ENCODE measurements at places on chromosomes 7 and 10.
A peak's percentile ranks its signal among the peaks of the same experiment; 100 is the strongest.

DNA sequence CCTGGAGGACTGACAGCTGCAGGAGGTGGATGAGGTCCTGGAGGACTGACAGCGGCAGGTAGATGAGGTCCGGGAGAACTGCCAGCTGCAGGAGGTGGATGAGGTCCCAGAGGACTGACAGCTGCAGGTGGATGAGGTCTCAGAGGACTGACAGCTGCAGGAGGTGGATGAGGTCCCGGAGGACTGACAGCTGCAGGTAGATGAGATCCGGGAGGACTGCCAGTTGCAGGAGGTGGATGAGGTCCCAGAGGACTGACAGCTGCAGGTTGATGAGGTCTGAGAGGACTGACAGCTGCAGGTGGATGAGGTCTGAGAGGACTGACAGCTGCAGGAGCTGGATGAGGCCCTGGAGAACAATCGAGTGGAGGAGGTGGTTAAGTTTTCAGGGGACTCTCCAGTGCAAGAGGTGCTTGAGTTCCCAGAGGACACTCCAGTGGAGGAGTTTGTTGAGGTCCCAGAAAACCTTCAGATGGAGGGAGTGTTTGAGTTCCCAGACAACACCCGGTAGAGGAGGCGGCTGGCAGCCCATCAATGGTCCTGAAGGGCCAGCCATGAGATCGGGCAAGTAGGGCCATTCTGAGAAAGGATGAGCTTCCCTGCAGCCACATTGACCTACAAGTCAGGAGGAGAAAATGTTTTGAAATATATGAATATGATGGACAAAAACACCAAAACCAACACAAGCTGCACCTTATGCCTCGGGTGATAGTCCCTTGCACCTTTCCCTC, 4.7 kb upstream of the EIF5AL1 start:
- DNase-seq, result no peak

DNA sequence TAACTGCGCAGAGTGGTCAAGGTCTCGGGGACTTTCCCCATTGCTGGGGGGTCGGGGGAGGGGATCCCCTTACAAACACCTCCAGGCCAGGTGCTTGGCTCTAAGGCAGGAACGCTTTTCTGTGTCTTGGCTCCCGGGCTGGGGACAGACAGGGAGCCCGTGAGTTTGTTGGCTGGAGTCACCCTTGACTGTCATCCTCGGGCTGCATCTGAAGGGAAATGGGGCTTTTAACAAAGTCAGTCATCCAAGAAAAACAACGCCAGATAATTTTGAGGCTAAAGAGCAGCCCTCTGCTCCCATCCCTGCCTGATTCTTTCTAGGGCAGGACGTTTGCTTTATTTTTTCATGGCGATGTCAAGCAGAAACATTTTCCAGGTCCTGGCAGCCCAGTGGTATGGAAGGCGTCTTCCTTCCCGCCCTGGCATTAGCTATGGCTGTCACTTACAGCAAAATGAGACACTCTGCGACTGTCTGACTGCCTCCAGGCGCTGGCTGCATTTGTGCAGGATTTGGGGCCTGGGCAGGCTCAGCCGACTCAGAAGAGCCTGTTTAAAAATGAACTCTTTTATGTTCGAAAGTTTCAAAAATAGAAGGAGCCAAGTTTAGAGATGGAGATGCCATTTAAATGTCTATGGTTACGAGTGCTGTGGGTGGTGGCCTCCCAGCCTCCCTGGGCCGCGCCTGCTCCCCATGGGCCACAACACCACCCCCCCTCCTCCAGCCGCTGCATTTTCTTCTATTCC, 54.7 kb upstream of the TNS3 start:
- DNase-seq, result no peak

DNA sequence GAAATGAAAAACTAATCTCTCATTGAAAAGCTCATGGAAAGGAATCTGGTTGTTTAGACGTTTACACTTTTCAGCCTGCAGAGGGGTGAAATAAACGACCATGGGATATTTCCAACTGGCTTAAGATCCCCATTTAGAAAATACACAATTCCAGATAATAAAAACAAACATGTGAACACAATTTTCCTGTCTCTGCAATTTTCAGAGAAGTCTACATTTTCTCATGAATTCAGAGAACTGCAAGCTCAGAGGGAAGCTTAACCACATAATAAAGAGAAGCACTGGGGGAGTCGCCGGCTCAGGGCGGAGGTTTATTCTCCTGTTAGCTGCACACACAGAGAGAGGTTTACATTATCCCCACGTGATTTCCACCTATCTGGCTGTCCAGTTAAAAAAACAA, 215.2 kb downstream of the FANK1 start:
- DNase-seq, result no peak

DNA sequence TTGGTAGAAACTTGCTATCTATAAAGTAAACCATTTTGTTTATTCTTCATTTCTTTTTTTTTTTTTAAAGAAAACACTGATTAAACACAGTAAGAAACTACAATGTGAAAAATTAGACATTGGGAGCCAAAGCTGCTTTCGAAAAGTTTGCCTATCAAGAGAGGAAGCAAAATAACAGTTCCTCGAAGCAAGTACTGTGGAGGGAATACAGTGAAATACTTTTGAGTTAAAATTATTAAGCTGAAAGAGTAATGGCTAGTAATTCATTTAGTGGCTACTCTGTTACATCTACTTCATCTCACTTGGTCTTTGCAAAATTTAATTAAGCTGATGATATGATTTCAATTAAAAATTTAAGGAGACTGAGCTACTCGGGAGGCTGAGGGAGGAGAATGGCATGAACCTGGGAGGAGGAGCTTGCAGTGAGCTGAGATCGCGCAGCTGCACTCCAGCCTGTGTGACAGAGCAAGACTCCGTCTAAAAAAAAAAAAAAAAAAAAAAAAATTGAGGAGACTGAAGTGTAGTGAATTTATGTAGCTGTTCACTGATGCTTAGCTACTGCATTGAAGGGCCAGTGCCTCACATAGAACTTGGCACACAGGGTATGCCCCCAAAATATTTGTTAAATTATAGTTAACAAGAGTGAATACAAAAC, 982.1 kb upstream of the MBL2 start:
- DNase-seq, result no peak

GRCh38 chr7:1952781-1953180, 280.0 kb downstream of the MAD1L1 start:
- DNase-seq, result no peak

DNA sequence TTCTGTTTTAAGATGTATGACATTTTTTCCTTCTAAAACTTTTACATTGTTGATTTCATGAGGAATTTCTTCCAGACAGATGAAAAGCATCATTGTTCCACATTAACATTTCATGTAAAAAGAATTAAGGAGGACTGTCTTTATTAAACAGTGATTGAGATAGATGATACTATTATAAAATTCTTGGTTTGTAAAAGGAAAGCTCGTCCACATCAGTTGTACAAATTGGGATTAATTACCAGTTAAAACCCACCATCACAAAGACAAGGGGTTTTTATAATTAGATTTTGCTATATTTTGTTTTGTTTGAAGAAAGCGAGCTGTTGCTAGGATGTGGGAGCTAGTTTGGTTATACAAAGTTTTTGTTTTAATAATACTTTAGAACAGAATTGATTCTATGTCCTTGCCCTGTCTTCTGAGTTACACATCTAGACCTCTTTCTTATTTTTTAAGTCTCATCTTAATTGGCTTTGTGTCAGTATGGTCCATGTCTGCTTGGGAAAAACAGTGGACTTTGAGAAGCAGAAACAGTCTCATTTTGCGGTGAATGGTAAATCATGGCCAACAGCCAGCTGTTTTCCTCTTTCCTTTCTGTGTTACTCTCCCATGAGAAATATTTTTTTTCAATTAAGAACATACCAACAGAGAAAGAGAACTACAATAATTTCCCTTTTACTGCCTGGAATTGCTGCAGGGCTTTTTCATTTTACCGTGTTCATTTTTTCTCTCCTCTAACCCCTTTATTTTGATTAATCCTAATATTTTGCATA, 3.2 kb downstream of the TES start:
- peak; percentile 82 for DNase-seq

- DNase-seq, result no peak
Measured at GRCh38 chr7:79227044-79227443, 226.4 kb downstream of the MAGI2 start.

- DNase-seq, result peak; percentile 30
Measured at GRCh38 chr7:5528071-5528814, 104.6 kb upstream of the TNRC18 start.

DNA sequence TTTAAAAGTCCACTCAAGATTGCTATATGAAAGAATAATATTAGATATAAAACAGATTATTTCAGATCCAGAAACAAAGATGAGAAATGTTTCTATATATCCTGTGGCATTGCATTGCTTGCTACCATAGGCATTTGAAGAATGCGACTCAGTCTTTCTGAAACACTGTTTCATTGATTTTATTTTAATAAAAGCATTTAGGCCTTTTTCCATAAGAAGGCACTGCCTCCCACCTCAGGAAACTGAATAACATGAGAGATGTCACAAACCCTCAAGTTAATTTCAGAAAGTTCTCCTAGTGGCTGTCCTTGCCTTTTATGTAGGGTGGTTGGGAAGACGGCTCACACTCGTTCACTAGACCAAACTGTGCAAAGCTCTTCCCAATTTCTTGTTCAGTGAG, 23.3 kb downstream of the PRPS1L1 start:
- DNase-seq, result no peak

GRCh38 chr7:146002431-146003078, 114.0 kb upstream of the CNTNAP2 start:
- DNase-seq, result no peak

DNA sequence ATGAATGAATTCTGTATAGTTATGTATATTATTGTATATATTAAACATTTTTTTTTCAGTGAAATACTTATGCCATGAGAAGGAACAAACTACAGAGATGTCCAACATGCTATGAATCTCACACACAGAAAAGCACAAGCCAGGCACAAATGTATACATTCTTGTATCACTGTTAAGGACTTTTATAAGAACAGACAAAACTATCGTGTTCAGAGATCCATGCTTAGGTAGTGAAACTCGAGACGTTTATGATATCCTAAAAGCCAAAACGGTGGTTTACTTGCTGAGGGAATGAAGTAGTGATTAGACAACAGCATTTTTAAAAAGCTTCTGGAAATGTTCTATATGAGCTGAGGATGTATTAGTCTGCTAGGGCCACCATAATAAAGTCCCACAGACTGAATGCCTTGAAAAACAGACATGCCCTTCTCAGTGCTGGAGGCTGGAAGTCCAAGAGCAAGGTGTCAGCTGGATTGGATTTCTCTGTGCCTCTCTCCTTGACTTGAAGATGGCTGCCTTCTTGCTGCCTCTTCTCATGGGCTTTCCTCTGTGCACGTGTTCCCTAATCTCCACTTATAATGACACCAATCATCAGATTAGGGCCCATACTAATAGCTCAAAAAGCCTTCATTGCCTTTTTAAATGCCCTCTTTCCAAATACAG, 4.3 kb downstream of the MKI67 start:
- no peak for DNase-seq

DNA sequence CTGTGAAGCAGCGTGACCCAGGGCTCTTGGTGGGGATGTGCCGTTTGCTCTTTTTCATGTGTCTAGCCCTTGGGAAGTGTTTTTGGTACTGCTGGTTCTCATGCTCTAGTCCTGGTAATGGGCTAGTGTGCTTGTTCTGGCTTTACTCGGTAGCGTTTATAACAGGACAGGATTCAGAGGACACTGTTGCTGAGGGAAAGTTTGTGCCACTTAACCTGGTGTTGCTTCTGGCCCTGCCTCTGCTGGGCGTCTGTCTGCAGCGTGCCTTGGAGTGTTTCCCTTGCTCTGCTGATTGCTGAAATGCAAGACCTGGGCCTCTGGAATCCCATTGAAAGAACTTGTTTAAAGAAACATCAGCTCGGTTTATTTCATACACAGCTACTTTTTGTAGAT, 35.0 kb downstream of the INPP5A start:
- no peak for DNase-seq

DNA sequence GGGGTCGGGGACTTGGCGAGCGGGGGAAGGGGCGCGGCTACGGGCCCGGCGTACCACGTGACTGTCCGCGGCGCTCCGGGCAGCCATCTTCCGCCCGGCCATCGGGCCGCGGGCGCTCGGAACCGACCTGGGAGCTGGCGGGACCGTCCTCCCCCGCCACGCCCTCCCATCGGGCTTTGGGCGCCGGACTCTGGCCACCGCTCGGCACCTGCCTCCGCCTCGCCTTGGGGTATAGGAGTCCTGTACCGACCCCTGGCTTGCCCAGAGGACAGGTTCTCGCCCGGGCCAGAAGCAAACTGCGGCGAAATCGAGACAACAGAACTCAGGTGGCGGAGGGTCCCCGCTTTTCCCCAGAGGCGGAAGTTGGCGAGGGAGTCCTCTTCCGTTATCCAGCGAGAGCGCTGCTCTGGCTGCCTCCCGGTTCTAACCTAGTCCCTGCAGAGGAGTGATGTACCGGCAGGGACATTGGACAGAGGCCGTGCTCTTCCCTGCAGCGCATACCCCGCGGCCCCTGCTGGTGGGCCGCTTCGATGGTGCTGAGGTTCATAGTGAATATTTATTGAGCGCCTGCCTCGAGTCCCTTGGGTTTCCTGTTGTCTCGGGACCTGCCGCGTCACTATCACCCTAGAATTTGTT, 1.2 kb upstream of the SGMS1 start:
- DNase-seq, result peak; percentile 76

- no peak for DNase-seq
Measured at GRCh38 chr7:118449797-118450567, 225.5 kb downstream of the ANKRD7 start.

GRCh38 chr7:146554556-146554955, 438.0 kb downstream of the CNTNAP2 start:
- no peak for DNase-seq

GRCh38 chr10:61836888-61837754, 64.4 kb upstream of the ARID5B start:
- peak; percentile 78 for DNase-seq

GRCh38 chr7:39681887-39682441, 58.6 kb downstream of the RALA start:
- no peak for DNase-seq

- no peak for DNase-seq
Measured at GRCh38 chr7:151053096-151053495, 4.6 kb downstream of the CDK5 start.

GRCh38 chr10:122551450-122551849, 9.1 kb upstream of the DMBT1 start:
- DNase-seq, result no peak

DNA sequence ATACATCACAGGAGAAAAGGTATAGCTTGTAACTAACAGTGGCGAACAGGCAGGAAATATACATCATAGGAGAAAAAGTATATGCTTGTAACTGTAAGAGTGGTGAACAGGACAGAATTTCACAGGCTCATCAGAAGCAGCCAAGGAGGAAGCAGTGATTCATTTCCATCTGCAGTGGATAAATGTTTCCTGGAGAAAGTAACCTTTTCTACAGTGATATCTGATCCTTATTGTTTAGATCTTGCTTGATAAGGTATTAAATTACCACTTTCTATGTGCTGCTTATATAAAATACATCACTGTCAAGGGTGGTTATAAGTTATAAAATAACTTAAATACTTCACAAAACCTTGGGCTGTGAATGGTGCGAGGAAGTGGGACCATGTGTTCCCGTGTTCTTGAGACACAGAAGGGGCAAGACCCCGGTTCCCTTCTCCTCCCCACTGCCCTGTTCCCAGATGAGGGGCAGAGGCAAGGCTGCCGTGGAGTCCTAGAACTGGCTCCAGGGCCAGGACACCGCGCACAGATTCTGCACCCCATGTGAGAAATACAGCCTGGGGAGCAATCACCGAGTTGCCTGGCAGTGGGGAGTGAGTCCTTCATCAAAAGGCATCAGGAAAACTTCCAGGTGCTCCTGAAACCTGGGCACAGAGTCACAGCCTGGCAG, 135.2 kb downstream of the DIP2C start:
- peak; percentile 63 for DNase-seq
